ENCODE measurements at places on chromosomes 2 and 18.

- DNase-seq = no peak
Observed at GRCh38 chr18:48430150-48430549, 21.0 kb upstream of the ZBTB7C start.

DNA sequence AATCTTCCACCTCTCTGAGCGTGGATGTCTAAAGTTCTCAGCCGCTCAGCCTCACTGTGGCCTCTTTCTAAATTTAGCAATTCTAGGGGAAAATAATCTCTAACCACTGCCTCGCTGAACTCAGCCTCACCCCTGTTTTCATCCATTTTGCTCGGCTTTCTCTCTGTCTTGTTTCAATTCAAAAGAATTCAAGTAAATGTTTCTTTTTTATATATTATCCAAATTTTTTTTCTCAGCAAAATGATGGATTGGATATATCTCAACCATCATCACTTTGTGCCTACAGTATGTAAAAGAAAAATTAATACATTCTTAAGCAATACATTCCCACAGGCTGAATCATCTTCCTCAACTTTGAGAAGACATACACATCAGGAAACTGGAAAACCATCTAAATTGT is 24.0 kb upstream of the GALNT5 start:
- no peak for DNase-seq

DNA sequence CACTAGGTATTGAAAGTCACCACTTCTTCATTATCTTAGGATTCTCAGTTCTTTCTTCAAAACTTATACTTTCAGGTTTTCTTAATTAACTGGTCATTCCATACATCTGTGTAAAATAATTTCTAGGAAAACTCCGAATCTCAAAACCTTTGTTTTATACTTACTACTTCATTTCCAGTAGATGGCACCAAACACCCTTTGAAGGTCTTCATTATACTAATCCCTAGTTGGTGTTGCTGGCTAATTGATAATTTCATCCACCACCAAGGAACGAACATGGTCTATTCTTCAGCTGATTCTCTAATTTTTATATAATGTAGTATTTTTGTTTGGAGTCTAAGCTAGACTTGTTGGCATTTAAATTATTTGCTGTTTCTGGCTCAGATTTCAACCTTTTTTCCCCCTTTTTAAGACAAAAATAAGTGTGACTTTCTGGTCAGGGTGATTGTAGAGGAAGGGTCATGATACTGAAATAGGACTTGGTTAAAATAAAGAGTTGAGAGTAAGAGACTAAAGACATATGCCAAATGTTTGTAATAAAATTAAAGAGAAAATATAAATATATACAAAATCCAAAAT is 2.8 kb upstream of the MXD1 start:
- DNase-seq = no peak

DNA sequence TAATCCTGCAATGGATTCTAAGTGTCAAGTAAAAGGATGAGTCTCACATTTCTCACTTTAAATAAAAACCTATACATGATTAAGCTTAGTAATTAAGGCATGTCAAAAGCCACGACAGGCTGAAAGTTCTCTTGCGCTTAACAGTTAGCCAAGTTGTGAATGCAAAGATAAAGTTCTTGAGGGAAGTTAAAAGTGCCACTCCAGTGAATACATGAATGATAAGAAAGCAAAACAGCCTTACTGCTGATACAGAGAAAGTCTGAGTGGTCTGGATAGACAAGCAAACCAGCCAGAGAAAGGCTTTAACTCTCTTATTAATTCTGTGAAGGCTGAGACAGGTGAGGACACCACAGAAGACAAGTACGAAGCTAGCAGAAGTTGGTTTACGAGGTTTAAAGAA is 12.7 kb downstream of the THOC1 start:
- DNase-seq = no peak

- no peak for DNase-seq
Observed at GRCh38 chr18:13910501-13910900, 4.8 kb downstream of the MC2R start.

DNA sequence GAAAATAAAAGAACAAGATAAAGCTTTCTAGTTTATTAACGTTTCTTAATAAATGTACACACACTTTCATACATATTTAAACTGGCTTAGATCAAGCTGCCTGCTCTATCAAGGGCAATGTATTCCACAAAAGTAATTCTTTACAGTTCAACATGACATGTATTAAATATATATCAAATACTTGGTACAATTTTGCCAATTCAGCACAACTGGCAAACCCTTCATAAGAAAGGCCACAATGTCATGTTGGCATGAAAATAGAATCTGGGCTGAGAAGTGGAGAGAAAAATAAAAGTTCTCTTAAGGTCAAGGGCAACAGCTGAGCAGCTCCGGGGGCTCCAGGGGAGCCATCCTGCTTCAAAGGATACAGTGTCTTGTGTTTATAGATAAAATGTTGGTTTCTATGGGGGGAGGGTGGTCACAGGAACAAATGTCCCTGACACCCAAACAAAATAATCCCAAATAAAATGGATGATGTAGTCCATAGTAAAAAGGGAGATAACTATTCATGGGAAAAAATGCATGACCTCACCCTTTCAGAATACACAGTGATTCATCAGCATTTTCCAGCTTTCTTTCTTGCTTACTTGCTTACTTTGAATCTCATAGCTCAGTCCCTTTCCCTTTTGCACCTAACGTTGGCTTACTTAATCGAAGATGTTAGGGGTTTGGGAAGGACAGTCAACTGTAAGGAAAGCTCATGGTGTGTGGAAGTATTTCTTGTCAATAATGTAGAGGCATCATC is 494.9 kb downstream of the NYAP2 start:
- DNase-seq = no peak

DNA sequence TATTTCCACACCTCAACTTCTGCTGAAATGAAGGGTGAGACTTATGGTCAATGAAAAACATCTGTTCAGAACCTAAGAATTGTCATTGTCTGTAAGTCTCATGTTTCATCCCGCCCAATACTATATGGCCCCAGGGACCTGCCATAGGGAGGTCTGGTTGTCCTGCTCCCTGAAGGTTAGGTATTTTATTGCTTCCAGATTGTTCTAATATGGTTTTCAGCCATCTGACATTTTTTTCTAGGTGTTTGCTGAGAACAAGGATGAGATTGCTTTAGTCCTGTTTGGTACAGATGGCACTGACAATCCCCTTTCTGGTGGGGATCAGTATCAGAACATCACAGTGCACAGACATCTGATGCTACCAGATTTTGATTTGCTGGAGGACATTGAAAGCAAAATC is 7.3 kb downstream of the XRCC5 start:
- DNase-seq = no peak

- no peak for DNase-seq
Observed at GRCh38 chr18:59968583-59968982, 68.8 kb downstream of the PMAIP1 start.

DNA sequence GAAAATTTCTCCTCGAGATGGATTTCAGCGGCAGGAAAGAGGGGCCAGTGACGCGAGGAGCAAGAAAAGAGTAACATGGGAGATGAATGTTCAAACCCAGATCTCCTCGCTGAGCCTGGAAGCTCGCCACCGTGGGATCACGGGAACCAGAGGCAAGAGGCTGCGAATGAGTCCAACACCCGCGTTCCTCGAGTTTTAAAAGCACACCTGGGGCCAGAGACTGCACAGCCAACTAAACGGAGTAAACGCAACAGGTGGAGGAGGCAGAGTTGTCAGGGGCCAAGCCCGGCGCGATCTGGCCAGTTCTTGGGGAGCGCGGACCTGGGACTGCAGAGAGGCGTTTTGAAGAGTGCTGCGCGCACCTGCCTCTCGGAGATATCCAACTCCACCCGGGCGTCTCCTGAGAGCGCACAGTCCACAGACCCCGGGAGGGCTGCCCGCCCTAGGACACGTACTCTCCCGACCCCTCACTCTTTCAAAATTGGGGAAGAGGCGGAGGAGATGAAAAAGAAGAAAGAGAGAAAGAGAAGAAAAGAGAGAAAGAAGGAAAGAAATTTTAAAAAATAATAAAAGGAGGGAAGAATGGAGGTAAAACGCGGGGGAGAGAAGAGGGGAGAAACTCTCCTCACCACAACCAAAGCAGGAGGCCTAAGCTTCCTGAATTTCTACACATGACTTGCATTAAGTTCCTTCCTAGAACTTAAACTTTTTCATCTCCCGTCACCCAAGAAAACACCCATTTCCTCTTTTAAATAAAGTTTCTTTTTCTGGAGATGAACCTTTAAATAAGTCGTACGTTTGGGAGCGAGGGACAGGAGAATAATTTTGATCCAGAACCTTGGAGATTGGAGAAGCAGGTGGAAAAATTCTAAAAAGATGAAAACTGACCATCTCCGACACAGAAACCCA is 5.3 kb upstream of the PAX3 start:
- no peak for DNase-seq

DNA sequence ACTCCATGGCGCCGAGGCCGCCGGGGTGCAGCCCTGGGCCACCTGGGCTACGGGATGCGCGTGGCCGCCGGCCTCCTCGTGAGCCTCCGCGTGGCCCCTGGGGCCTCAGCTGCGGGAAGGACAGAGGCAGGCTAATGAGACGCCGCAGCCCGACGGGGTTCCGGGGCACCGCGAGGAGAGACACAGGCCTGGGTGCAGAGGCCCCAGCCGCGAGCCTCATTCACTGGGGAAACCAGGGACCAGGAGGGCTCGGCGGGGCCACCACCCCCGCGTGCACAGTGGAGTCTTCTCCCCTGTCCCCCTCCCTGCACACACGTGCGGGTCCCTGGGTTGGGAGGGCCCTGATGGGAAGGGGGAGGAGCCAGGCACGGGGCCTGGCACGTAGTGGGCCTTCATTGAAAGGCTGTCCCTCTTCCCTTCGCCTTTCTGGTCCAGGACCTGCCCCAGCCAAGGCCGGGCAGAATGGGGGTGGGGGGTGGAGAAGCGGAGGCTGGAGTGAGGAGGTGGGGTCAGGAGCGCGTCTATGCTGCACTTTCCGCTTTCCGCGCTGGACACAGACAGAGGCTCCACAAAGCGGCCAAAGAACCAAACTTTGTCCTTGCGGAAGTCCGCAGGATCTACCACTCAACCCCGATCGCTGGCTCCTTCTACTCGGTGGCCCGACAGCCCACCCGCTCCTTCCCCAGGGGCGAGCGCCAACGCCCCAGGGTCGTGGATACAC is 9.1 kb downstream of the ALPP start:
- no peak for DNase-seq

DNA sequence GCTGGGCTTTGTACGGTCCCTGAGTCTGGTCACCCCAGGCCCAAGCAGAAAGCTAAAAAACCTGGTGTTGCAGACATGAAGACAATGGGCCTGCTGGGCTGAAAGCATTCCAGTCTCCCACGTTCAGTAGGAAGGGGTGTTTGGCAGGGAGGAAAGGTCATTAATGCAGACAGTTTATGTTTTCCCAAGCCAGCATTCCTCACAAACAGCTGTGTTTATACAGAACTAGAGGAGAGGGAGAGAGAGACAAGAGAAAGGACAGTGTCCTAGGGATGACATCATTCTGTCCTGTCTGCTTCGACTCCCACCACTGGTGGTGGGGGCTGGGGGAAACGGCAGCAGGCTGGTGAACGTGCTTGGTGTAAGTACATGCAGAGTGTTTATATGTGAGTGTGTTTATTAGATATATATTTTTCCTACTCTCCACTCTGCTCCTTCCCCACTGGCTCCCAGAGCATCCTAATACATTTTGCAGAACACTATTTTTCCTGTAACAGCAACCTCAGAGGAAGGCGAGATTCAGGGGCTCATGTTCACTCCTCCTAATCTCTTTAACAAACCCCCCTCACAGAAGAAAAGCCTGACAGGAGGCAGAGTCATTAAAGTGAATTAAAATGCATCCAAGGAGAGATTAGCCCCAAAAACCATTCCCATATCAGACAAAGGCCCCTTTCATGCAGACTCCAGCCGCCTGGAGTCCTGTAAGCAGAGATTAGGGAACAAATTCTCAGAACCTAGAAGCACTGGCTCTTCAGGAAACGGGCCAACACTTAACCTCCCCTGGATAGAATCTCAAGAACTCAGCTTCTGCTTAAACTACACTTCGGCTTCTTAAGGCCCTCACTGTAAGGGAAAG is 380.4 kb downstream of the TNS1 start:
- no peak for DNase-seq

DNA sequence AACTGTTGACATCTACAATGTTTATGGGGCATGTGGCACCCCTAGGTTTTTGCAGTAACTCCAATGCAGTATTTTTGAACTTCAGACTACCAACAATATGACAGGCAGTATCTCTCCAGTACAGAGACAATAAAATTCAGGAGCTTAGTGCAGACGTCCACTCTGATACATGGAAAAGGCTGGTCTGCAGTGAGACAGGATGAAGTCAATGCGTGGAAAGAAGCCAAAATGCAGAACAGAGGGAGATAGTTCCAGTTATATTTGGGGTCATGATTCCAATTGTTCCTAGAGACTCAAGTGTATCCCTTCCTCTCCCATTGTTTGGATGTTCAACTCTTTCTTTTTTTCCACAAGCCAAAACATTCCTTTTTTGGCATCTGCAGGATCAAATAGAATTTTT is 18.7 kb upstream of the SMAD2 start:
- no peak for DNase-seq

GRCh38 chr2:120857422-120857821 is 121.8 kb downstream of the GLI2 start:
- DNase-seq = no peak
